Neural progenitor cell (in vitro differentiated cells): ENCODE measurements at places on chromosomes 2 and 18.

DNA sequence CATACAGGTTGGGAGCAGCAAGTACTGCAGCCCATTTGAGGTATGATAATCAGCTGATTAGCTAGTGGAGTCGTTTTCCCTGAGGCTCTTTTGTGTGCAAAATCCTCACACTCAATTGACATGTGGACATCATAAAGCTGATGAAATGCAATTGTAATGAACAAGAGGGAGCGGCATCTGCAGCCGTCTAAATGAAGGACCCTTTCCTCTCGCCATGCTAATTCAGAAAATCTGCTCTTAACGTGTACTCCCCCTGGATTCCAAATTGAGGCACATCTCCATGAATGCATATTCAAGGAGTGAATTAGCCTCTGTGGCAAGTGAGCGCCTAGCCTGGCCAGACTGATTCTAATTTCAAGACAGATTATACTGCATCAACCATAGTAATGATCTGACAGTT, 260.9 kb upstream of the ATP5MC3 start:
- DNase-seq: peak; percentile 39

- DNase-seq: no peak
Observed at GRCh38 chr2:57733956-57734355, 312.6 kb upstream of the VRK2 start.

- no peak for DNase-seq
Observed at GRCh38 chr2:12797815-12798214, 81.1 kb downstream of the TRIB2 start.

GRCh38 chr2:207482630-207483029, 47.1 kb upstream of the CREB1 start:
- DNase-seq: no peak

GRCh38 chr18:59576541-59577385, 120.5 kb downstream of the CCBE1 start:
- no peak for DNase-seq

DNA sequence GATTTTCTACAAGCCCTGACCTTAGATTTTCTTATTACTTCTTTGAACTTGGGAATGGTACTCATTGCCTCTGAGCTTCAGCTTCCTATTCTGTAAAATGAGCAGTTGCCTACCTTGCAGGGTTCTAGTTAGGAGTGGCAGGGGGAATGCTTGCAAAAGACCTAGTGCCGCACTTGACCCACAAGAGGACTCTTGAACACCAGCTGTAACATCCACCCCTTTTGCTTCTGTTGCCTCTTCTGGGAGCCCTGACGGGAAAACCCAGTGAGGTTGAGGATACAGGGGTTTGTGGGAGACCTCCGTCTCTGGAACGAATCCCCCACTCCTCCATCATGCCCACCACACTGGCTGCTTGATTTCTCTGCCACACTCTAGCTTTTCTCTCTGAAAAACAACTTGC, 27.1 kb upstream of the LBH start:
- DNase-seq: no peak

- DNase-seq: peak; percentile 18
Observed at GRCh38 chr2:24492421-24493279, 1.6 kb downstream of the NCOA1 start.

DNA sequence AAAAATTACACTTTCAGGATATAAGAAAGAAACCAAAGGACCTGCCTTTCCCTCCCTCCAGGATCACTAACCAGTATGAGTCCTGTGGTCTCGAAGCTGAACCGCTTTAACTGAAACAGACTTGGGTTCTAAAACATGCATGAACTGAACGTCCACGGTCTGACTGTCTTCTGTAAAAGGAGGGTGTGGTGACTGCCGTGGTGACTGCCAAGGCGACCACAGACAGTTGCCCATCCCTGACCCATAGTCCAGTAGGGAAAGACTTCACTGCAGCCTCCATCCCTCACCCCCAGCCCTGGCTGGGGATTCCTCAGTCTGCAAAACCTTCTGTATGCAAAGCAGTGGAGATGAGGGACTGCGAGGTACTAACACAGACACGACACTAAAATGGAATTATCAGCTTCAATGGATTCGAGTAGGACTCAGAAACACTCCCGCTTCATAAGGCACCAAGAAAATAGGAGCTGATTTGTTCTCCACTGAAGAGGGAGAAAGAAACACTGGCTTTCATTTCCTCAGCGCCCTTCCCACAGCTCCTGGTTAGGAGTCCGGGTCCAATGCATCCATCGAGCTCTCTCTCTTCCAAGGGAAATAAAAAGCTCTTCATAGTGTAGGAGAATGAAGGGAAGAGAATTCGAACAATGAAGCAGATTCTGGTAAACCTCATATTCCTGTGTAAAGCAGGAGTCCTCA, 197.2 kb downstream of the HDAC4 start:
- no peak for DNase-seq

DNA sequence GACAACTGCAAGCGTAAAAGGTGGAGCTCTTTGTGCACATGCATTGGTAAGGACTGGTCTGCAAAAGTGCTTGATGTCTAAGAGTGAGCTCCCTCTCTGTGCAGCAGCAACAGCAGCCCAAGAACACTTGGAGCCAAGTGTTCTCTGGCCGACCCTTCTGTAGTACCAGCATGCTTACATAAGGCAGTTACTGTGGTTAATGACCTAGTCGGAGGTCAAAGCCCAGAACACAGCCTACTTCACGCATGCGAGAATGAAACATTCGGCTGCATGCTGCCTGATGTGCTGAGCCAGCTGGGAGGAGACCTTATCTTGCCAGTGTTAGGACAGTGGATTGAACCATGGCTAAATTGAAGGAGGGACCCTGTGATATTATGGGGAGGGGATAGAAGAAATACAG, 21.3 kb downstream of the NCAPH start:
- DNase-seq: no peak

DNA sequence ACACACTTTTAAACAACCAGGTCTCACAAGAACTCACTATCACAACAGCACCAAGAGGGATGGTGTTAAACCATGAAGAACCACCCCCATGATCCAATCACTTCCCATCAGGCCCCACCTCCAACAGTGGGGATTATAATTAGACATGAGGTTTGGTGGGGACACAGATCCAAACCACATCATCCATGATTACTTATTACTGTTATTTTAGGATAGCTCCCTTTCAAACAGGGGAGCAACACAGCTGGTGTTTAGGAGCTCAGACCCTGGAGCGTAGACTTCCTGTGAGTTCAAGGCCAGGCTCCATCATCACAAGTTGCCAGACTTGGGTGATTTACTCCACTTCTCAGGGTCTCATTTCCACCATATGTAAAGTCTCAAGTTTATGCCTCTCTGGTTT, 382.7 kb downstream of the HRH4 start:
- no peak for DNase-seq

DNA sequence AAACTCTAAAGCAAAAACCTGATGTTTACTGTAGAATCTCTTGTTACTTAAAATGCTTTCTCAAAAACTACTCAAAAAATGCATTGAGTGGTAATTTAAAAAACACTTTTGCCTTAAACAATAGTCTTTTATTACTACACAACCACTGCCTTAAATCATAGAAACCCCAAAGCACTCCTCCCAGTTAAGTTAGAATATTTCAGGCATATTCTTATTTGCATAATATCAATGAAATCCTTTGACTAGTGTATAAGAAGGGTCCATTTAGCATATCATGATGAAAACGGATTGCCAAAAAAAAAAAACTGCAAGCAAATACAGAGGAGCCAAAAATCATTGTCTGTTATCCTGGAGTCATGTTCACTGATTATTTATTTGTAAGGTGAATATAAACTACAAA, 119.2 kb downstream of the PTPRM start:
- DNase-seq: no peak

DNA sequence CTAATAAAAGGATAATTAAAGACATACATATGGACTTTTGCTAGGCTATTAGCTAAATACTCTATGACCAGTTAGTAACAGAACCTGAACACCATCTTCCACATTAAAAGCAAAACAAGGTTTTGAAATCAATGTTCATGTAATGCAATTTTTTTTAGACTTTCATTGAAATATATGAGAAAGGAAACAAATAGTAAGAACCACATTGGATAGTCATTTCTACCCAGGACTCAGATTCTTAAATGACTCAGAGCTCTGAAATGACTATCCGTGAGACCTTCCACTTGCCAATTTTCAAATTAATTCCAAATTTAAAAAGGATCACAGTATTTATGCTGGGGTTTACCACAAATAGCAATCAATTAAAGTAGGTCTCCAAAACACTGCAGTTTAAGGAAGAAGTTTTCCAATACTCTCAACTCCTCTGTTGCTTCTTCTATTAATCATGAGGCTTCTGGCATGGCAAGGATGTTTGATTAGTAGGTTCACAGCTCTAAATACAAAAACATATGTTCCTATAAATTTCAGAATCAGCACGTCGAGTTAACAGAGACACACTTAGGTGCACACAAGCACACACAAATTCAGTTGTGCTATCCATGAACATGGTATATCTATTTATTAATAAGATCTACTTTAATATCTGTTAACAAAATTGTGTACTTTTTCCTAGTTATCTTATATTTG, 841.0 kb downstream of the RNF144A start:
- DNase-seq: no peak

- peak; percentile 75 for DNase-seq
Observed at GRCh38 chr2:17058772-17059402, 393.3 kb upstream of the CYRIA start.

- DNase-seq: no peak
Observed at GRCh38 chr2:97359861-97360584, 229.7 kb downstream of the ANKRD36B start.

DNA sequence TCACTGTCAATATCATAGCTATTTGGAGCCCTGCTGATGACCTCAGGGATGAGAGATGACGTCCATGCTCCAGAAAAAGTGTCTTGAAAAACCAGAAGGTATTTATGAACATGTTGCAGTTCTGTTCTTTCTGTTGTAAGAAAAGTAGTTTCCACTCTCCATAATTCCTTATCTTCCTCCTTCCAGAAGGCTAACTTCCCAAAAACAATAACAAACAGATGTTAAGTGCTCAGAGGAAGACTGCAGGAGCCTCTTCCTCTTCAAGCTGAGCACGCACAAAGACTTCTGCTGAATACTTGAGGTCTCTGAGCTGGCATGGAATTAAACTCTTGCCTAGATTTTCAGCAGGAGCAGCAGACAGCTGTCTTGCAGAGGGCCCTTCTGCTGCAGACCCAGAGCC, 434.5 kb upstream of the KLHL29 start:
- no peak for DNase-seq
